Spinal cord (tissue), 10 donors: ENCODE measurements at places on chromosomes 3 and 15. TPM values are rescaled to one million over a fixed set of nuclear protein-coding genes. Genes with fewer than 3 reads are reported as not detected.

DNA sequence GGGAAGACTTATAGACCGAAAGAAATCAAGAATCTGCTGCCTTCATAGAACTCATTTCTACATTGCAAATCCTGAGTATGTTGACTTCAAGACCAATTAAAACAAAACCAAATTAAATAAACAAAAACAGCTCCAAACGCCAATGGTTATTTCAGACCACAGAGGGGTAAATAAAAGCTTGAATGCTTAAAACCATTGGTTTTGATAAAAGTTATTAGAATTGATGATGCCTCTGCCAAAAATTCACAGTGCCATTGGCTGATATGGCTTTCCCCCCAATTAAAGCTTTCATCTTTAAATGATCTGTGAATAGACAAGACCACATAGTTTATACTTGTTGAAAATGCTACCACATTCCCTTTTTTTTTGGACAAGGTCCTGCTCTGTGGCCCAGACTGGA, 188.5 kb downstream of the NFKBIZ start:
- no peak overlapping the region for H3K4me3 ChIP-seq
- H3K27me3 ChIP-seq, result no peaks in the 10 kb centered on the region
- no peak for DNase-seq
- H3K4me1 ChIP-seq, result no peaks in the 10 kb centered on the region
- no peak overlapping the region for H3K27ac ChIP-seq
- no peaks in the 10 kb centered on the region for H3K36me3 ChIP-seq

DNA sequence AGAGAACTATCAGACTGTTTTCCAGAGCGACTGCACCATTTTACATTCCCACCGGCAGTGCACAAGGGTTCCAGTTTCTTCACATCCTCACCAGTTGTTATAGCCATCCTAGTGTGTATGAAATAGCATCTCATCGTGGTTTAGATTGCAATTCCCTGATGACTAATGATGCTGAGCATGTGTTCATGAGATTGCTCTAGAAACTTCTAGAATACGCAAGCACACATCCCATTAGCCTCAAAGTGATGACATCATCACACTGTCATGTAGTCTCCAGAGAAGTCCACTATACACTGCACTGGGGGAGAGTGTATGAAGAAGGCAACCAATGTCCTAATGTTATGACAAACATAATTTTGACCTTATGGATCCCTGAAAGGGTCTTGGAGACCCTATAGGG, 30.1 kb downstream of the FBLN2 start:
- H3K27me3 ChIP-seq, result no peaks in the 10 kb centered on the region
- H3K36me3 ChIP-seq, result no peaks in the 10 kb centered on the region
- H3K4me3 ChIP-seq, result no peak overlapping the region
- peaks cover 35% of the 10 kb centered on the region for H3K4me1 ChIP-seq

DNA sequence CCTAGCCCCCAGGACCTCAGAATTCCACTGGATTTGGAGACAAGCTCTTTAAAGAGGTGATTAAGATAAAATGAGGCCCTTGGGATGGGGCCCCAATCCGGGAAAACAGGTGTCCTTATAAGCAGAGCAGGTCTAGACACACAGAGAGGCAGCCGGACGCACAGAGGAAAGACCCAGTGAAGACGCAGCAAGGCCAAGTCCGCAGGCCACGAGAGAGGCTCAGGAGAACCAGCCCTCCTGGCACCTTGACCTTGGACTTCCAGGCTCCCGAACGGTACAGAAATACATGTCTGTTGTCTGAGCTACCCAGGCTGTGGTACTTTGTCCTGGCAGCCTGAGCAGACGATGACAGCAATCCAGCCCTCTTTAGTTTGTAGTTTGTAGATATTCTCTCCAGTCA, 324.5 kb downstream of the OCA2 start:
- H3K4me3 ChIP-seq, result no peak overlapping the region
- H3K27ac ChIP-seq, result no peak overlapping the region
- DNase-seq, result no peak
- H3K4me1 ChIP-seq, result no peaks in the 10 kb centered on the region

DNA sequence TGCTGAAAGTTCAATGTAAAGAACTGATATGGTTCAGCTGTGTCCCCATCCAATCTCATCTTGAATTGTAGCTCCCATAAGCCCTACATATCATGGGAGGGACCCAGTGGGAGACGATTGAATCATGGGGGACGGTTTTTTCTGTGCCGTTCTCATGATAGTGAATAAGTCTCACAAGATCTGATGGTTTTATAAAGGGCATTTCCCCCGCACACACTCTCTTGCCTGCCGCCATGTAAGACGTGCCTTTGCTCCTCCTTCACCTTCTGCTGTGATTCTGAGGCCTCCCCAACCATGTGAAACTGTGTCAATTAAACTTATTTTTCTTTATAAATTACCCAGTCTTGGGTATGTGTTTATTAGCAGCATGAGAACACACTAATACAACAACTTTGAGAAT, 86.5 kb upstream of the TNFSF10 start:
- no peak for DNase-seq
- H3K27me3 ChIP-seq, result no peaks in the 10 kb centered on the region
- no peaks in the 10 kb centered on the region for H3K4me1 ChIP-seq
- no peak overlapping the region for H3K27ac ChIP-seq
- no peaks in the 10 kb centered on the region for H3K36me3 ChIP-seq
- H3K4me3 ChIP-seq, result no peak overlapping the region

The LYZL4 gene
- not detected for total RNA-seq

The PLOD2 gene
- total RNA-seq, result 71.7 TPM
